NCI-H526 (cell line): ENCODE measurements at places on chromosomes 2 and 18.

DNA sequence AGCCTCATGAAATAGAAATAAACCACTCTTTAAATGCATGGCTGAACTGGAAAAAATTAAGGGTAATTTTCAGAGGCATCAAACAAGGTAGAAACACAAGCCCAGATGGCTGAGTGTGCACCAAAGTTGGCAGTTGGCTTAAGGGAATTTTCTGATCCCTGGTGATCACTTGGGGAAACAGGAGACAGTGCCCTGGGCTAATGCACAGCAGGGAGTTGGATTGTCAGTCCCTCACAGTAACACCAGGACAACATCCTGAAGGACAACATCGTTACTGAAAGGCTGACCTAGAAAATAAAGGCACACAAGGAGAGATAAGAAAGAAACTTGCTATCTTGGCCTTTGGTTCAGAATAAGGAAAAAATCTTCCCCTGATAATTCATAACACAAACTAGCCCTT is 417.0 kb downstream of the SLC4A3 start:
- DNase-seq: no peak

- DNase-seq: no peak
These were observed 11.3 kb upstream of the ID2 start for GRCh38 chr2:8670580-8670979.

DNA sequence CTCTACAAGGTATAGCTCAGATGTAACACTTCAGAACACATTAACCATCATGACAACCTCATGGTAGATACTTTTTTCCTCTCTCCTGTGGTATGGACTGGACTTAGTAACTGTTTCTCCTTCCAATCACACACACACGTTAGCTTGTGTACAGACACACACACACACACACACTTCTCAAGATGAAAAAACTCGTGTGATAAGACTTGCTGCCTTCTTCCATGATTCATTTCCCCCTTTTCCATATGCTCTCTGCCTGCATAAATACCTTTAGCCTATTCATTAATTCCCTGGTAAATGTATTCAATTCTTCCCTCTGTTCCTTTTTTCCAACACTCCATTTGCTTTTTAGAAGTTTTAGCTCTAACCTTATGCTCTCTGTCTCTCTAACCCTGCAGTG is 118.9 kb upstream of the TANK start:
- no peak for DNase-seq

GRCh38 chr18:5619376-5619775 is 75.6 kb upstream of the EPB41L3 start:
- no peak for DNase-seq

- no peak for DNase-seq
These were observed 65.7 kb downstream of the COL4A3 start for GRCh38 chr2:227230151-227230550.

- peak; percentile 89 for DNase-seq
These were observed 92.1 kb downstream of the TMEM18 start for GRCh38 chr2:584863-585823.

GRCh38 chr2:24830786-24831185 is 37.6 kb downstream of the CENPO start:
- no peak for DNase-seq

DNA sequence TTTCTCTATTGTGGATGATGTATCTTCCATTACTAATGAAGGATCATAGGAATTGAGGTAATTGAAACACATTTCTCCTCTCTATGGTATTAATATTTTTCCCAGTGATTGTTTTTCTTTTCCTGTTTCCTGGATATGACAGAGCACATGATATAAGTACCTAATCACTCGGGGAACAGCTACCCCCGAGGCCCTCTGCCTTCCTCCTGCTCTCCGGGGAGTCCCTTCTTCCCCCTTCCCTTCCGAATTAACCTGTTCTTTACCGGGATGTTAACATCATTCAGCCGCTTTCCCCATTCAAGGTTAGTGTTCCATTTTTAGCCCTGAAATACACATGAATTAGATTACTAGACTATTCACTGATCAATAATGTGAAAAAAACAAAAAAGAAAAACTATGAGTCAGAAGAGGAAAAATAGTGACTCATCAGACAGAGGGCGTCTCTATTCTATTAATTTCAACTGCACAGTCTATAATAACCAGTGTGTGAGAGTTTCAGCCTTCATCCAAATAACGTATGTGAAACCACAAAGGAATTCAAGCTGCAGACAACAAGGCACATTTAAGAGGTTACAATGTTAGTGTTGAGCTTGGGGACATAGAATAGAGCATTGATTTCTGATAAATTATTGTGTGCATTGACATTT is 450.8 kb downstream of the DLGAP1 start:
- no peak for DNase-seq

DNA sequence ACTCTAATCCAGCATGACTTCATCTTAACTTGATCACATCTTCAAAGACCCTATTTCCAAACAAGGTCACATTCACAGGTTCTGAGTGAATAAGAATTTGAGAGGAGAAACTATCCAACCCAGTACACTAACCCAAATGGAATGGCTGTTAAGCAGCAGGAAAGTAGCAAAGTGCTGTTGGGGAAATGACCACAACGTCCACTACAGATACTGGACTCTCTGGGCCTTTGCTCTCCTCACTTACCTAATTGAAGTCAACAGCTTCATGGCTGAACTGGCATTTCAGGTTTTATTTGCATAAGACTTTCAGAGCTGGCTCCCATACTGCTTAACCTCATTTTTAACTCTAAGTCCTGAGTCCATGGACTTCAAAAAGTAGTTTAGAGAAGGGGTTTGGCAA is 38.0 kb upstream of the ACVR2A start:
- peak; percentile 55 for DNase-seq

DNA sequence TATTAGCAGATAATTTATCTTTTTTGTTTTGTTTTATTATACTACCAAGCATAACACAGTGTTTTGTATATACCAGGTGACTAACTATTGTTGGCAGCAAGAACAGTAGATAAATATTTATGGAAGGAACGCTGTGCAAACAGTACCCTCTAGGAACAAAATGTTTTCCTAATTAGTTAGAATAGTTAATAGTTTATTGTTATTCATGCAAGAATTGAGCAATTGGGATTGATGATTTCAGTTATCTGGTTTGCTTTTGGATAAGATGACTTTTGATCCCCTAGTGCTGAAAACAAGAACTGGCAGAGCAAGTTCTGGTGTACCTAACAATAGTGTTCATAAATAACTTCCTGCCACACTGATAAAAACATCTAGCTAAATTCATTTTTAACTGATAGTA is 323.3 kb downstream of the TGIF1 start:
- DNase-seq: no peak

DNA sequence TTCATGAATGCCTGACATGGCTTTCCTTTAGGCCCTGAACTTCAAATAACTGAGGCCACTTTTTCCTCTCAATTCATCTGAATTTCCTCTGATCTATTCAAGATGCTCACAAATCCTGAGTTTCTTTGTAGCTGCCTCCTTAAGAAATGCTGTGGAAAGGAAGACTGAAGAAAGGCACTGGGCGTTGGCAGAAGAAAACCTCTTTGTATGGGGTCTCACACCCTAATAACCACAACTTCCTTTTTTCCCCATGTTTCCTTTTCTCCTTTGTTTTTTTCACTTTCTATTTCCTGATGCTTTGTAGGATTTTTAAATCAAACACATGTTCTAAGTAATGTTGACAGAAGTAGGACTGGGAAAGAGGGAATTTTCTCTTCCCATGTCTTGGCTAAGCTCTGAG is 447.4 kb downstream of the CMPK2 start:
- DNase-seq: no peak

- peak; percentile 63 for DNase-seq
These were observed 867 bp upstream of the TTL start for GRCh38 chr2:112481050-112481527.

- DNase-seq: peak; percentile 39
These were observed 62.2 kb downstream of the ADNP2 start for GRCh38 chr18:80171054-80171872.

- no peak for DNase-seq
These were observed 129.8 kb downstream of the CTIF start for GRCh38 chr18:48668466-48669179.

GRCh38 chr2:113777371-113777770 is 20.9 kb upstream of the SLC35F5 start:
- DNase-seq: no peak

DNA sequence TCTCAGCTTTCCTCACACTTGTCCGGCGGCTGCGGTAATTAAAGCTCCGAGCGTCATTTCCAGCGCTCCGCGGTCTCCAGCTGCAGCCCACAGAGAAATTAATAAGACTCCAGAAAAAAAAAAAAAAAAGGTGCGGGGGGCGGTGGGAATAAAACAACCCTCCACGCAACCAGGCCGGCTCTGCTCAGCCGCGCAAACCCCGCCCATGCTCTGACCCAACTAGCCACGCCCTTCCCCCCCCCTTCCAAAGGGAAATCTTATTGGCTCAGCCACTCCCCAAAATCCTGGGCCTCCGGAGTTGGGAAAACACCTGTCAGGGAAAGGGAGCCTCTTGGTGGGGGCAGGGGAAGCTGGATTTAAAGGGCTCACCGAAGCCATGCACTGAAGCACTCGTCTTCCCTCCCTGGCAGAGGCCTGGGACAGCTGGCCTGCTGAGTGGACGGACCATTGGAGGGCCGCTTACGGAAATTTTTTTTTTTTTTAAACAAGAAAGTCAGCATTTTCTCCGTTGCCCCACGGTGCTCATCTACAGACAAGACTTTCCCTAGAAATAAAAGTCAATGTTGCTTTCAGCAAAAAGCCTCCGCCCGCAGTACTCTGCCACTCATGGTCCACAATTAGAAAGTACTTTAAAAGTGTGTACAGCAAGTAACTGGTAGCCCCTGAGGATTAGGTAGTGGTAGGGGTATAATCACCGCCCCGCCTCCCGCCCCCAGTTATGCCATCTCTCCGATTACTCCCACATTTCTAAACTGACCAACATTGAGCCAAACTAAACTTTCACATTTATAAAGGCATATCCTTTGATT is 674 bp upstream of the ERBB4 start:
- peak; percentile 57 for DNase-seq

GRCh38 chr2:10253596-10254372 is 48.9 kb upstream of the HPCAL1 start:
- no peak for DNase-seq

DNA sequence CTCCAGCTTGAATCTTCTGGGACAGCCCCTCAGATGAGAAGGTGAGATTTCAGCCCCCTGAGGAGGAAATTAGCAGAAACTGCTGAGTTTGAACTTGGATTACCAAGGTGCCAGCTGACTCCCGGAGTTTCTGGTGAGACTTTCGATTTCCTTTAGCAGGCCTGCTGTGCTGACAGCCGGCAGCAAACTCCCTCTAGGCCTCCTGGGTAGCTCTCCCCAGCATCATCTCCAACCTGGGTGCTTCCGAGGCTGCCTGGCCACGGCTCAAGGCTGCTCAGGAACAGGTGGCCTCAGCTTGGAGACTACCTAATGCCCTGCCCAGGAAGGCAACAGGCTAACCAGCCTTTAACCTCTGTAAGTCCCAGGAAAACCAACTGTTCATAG is 16.5 kb downstream of the SDC1 start:
- DNase-seq: no peak

GRCh38 chr18:62325806-62326645 is 916 bp downstream of the TNFRSF11A start:
- DNase-seq: peak; percentile 56

- peak; percentile 30 for DNase-seq
These were observed 6.0 kb downstream of the COMMD1 start for GRCh38 chr2:61911510-61911909.

- peak; percentile 58 for DNase-seq
These were observed 94.6 kb downstream of the PTH2R start for GRCh38 chr2:208501206-208501605.

DNA sequence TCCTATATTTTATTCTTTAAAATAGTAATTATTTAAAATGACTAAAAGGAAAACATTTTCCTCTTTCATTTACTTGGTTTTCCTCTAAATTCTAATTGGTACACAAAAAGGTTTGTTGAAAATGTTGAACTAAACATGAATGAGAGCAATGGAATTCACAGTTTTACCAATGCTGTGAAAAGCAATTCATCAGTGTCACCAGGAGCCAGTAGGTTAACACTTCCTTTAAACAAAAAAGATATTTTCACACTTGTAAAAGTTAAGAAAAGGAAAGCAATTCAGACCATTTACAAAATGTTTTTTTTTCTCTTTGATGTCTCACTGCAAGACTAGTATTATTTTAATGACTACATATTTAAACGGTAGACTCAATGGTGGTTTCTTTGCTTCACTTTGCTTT is 341.6 kb downstream of the RIT2 start:
- DNase-seq: no peak

DNA sequence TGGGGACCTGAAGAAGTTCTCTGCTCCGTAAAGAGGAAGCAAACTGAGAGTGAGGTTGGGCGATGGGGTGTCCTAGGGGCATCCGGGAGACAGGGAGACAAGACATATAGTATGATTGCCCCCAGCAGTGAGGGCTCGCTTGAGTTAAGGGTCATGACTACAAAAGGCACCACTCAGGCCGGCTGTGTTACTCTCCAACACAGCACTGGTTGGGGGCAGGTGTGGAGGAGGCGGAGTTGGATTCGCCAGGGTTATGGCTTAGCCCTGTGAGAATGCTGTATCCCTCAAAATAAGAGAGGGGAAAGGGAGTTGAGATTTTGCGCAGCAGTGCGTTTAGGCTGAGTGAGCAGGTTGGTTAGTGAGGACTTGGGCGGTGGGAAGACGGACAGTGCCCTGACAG is 12.0 kb downstream of the DYSF start:
- DNase-seq: no peak

DNA sequence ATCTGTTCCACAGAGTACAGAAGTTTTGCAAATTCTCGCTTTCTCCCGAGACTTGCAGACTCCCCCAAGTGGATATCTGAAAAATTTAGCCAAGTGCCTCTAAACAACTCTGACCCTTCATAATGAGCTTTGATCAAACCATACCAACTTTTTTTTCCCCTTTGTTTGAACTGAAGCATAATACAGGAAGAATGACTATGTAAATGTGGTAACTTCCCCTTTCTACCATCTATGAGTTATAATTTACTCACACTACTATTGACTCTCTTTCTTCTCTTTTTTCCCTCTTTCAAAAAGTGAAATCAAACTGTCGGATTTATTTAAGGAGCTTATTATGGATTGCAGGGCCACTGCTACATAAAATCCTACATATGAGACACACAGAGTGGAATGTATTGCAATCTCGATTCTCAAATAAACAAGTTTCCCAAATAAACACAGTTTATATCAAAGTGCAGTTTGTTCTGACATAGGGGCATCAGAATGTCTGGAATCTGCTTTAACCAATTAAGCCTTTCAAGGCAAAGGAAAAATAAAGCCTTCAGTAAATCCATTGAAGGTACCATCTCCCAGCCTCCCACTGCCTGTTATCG is 1.4 kb upstream of the ZNF804A start:
- DNase-seq: peak; percentile 22

DNA sequence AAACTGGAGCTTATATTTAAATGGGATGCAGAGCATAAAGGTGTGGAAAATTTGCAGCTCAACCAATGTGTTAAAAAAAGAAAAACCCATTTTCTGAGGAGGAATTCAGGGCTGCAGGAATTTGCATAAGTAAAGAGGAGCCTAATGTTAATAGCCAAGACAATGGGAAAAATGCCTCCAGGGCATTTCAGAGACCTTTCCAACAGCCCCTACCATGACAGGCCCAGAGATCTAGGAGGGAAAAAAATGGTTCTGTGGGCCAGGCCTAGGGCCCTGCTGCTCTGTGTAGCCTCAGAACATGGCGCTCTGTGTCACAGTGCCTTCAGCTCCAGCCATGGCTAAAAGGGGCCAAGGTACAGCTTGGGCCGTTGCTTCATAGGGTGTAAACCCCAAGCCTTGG is 719.7 kb upstream of the ACVR2A start:
- no peak for DNase-seq

- DNase-seq: peak; percentile 14
These were observed 85.9 kb upstream of the CCBE1 start for GRCh38 chr18:59783138-59783537.

- DNase-seq: no peak
These were observed 291.8 kb downstream of the ICOS start for GRCh38 chr2:204228169-204228886.
